ENCODE measurements at places on chromosomes 6 and 20.

GRCh38 chr20:53865901-53866793 lies 204.2 kb downstream of the BCAS1 start:
- no peak for DNase-seq

- DNase-seq = no peak
These were observed 28.9 kb downstream of the CNKSR3 start for GRCh38 chr6:154481521-154482013.

DNA sequence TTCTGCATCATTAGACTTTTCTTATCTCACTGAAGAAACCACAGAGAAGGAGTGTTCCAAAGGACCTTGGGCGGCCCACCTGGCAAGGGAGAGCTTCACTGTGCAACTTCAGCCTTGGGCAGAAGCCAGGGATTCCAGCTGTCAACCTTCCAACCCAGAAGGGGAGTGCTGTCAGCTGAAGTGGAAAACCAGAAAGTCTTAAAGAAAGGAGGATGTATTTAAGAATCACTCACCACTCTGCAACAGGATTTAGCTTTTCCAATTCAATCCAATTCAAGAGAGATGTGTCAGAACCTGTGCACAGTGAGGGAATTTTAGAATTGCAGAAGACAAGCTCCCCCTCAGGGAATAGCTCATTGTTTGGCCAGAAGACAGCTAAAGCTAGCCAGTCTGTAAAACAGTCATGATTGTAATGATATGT lies 553.7 kb downstream of the CD83 start:
- DNase-seq = no peak

GRCh38 chr20:57805747-57806146 lies 95.9 kb upstream of the PMEPA1 start:
- no peak for DNase-seq

- DNase-seq = no peak
These were observed 135.7 kb downstream of the BTBD3 start for GRCh38 chr20:12053353-12053752.

- no peak for DNase-seq
These were observed 91.8 kb downstream of the CHD6 start for GRCh38 chr20:41526327-41526726.

DNA sequence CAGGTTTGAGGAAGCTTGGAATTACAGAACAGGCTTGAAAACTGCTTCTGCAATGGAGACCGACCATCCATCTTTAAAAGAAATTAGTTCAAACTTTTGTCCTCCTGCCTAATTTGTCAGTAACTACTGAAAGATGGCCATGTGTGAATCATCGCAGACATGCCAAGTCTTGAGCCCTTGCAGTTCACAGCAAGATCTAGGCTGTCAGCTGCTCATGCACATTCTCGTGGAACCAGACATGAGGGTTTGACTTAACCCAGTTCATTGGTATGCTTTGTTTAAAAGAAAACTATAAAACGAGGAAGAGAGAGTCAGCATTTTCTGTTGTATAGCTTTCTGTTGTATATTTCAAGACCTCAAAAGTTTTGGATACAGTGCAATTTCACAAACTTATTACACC lies 74.0 kb upstream of the SAMD5 start:
- DNase-seq = no peak

- DNase-seq = no peak
These were observed 14.7 kb downstream of the NTSR1 start for GRCh38 chr20:62723351-62723750.

DNA sequence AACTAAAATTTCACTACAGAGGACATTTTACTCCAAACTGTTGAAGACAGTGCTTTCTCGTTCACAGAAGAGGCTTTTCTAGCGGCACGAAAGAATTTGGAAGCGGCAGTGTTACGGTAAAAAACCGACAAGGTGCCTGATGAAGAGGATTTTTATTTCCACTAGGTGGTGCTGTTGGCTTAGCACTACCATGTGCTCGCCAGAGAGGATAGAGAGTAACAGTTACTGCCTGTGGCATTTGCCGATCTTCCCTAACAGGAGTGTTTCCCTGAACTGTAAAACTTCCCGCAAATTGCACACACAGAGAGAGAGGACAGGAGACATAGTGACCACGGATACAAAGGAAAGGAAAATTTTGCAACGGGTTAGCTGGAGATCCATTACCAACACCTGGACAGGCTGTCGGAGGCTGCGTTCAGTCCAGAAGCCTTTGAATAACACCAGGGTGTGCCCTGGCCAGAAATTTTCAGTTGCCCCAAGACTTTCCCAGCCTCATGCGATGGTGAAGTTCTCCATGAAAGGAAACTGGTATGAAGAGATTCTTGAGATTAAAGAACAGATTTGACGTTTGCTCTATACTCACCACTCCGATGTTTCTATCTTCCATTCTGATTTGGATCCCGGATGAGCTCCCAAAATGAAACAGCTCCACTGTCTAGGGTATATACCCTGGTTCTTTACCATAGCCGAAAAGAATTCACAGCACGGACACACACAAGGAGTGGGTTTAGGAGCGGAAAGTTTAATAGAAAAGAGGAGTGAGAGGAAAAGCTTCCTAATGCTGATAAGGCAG lies 48.1 kb downstream of the HLA-DPB1 start:
- no peak for DNase-seq

DNA sequence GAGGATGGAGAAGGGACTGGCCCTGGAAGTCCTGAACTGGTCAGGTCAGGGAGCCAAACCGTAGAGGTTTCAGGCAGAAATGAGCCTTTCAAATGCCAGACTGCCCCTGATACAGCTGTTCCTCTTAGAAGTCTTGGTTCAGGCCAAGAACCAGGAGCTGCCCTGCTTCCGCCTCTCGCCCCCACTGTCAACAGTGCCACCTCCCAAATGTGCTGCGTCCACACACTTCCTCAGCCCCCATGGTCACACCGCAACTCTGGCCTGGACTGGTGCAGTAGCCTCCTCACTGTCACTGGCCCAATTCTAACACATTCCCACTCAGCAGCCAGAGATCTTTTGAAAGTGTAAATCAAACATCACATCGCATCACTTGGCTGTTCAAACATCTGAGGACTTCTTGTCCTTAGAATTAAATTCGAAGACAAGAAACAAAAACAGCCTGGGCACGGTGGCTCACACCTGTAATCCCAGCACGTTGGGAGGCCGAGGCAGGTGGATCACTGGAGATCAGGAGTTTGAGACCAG lies 69.7 kb downstream of the STK35 start:
- no peak for DNase-seq

DNA sequence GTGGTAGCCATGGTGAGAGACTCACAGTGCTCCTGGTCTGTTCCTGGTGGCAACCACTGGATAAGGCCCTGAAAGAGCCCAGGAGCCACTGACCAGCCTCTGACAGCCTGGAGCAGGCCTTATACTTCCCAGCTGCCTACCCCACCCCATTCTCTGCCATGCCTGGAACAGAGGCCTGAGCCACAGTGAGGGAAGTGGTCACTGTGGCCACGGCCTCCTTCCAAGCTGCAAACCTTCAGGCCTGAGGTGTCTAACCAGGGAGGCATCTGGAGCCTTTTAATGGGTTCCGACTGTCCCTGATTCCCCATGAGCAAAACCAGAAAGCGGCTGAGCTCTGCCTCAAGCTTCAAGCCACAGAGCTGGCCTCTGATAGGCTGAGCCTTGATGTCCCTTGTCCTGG lies 113.0 kb upstream of the SIRPA start:
- no peak for DNase-seq

DNA sequence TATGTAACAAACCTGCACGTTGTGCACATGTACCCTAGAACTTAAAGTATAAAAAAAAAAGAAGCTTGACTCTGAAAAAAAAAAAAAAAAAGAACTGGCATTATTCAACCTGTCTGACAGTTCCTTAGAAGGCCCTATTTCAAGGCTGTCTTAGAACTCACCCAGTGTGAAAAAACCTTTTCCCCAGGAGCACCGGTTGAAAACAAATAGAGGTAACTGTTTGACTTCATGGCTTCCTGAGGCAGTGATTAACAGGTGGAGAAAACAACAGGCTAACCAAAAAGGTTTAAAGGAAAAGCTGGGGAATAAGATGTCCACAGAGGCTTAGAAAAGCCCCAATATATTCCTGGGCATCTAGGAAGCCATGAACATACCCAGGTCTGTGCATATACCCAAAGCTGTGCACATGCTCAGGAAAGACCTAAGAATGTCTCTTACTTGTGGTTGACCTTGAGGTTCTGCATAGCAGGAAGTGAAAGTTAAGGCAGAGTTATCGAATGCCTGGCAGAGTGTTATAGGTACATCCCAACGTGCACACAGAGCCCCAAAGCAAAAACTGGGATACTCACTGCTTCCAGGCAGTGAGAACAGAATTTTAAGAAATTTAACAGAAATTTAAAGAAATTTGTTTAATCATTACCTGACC lies 7.0 kb downstream of the UQCC1 start:
- no peak for DNase-seq

DNA sequence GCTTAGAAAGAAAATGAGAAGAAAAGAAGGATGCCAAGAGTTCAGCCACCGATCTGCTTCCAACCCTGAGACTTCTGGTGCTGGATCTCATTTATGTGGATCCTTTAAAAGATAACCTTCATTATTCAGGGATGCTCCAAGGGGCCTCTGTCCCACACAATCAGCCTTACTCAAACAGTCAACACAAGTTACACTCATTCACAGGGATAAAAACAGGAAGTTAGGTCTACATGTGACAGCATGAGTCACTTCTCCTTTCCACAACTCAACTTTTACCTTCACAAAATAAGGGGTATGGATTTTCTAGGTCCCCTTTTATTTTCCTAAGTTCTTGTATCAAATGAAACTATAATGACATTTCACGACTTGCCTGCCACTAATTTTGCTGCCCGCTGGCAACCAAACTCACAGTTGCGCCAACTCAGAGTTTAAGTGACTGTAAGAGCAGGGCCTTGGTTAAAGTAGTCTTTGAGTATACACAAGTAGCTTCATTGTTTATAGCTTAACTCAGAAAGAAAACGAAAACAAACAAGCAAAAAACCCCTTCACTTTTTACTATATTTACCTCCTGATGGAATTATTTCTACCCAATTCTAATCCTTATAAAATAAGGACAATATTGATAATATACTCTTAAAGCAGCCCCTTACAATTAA lies 278.8 kb upstream of the RUNX2 start:
- DNase-seq = no peak

GRCh38 chr6:35674594-35674993 lies 14.1 kb downstream of the FKBP5 start:
- DNase-seq = no peak

DNA sequence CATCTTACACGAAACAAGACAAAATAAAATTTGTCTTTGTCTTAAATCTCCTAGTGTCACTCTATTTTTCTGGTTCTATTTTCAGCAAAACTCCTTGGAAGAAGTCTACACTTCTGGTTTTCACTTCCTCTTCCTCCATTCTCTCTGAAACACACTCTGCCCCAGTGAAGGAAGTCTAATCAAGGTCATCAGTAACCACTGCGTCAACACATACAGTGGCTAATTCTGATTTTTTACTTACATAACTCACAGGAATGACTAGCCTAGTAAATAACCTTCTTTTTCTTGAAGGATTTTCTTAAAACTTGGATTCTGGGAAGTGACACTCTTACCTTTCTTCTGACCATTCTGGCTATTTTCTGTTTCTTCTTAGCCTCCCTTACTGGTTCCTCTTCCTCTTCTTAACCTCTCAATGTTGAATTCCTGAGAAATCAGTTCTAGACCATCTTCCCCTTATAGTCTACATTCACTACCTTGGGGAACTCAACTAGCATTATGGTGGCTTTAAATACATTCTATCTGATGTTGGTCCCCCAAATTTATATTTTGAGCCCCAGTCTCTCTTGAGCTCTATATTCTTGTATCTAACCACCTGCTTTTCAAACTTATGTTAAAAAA lies 37.5 kb downstream of the AIG1 start:
- no peak for DNase-seq

GRCh38 chr6:15279047-15279661 lies 33.3 kb downstream of the JARID2 start:
- DNase-seq = no peak

DNA sequence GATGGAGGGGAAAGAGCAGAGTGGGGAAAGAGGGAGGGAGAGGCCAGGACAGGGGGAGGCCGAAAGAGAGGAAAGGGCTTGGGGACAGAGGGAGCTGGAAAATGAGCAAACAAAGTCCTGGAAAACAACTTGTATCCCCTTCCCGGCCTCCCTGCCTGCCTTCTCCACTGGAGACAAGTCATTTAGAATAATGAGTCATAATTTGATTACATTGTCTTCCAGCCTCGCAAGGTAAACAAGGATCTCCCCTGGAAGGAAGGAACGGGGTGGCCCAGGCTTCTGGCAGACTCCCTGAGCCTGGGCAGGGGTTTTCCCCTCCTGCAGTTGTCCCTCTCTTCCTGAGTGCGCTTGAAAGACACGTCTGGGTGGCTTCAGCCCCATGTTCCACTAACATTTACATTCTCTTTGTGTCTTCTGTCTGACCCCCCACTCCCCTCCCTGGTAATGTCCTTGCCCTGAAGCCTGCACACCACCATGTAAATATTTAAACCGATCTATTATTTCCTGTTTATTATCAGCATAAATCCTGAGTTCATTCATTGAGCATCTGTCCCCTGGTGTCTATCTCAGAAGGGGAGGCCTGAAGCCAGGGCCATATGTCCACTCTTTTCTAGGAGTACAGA lies 12.1 kb upstream of the MRPS18A start:
- no peak for DNase-seq

DNA sequence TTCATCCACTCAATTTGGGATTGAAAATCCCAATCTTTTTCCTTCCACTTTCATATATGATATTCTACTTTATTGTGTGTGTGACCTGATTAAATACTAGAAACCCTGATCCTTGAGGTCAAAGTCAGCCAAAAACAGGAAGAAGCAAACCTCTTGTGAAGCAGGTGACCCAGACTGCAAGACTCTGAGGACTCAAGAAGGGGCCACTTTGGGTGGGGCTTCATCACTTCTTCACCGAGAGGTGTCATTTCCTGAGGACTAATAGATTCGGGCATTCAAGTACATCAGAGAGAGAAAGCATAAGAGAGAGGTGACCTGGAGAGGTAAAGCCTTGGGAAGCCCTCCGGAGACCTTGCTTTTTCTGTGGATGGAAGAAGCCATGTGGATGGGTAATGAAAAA lies 129.0 kb downstream of the CFAP61 start:
- no peak for DNase-seq

GRCh38 chr6:45709781-45710220 lies 305.9 kb downstream of the CLIC5 start:
- DNase-seq = no peak

DNA sequence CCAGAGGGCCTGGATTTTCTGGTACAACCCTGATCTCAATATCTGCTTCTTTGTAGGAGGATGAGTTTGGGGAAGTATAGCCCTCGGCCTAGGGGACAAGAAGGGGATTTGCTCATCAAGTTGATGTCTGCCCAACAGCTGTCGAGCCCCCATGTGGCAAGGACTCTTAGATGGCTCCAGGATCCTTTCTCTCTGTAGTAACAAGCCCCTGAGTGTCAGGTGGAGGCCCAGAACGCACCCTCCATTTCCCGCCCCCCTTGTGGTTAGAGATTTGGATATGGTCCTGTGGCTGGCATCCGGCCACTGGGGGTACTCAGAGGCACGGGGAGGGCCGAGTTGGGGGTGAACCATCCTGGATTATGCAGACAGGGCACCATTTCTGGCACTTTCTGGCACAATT lies 50.1 kb downstream of the CTCFL start:
- DNase-seq = no peak

DNA sequence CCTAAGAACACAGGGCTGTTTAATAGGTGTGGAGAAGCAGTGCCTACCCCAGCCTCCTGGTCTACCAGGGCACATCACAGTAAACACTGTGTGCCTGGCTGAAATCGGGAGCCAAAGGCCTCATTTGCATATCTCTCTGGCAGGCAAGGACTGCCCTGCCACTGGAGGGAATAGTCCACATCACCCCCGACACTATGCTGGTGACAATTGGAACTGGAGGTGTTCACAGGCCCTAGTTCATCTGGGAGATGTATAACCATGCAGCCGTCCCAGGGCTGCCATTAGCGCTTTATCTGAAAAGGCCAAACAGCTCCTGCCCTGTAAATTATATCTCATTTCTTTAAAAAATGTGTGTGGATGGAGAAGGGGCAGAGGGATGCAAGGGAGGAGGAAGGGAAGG lies 150.3 kb downstream of the LINC00237 start:
- DNase-seq = no peak

Data from gastrocnemius medialis (tissue), 4 donors.